Activated T-helper 1 cell treated with anti-CD3 and anti-CD28 coated beads, Interleukin-12 subunit alpha, Interleukin-12 subunit beta, Interleukin-2, Interleukin-4 antibody, amounts not matched to agents 30 ng/mL and 10 ng/mL and 1 ng/mL, durations not matched to agents 14 hours and 24 hours and 36 hours (primary cell): ENCODE measurements at places on chromosomes 7 and 10.
A peak's percentile ranks its signal among the peaks of the same experiment; 100 is the strongest.

- H3K27me3 ChIP-seq, result peaks cover 3% of the 10 kb centered on the region
- H3K36me3 ChIP-seq, result no peaks in the 10 kb centered on the region
- H3K4me3 ChIP-seq, result peak overlapping the region; percentile 6
Measured at GRCh38 chr7:94160719-94161435, 156.7 kb upstream of the BET1 start.

GRCh38 chr10:75814014-75814413 lies 382.6 kb downstream of the LRMDA start:
- DNase-seq, result no peak
- H3K27me3 ChIP-seq, result no peaks in the 10 kb centered on the region
- H3K36me3 ChIP-seq, result no peaks in the 10 kb centered on the region
- no peaks in the 10 kb centered on the region for H3K4me1 ChIP-seq
- H3K4me3 ChIP-seq, result no peak overlapping the region
- no peak overlapping the region for H3K27ac ChIP-seq

GRCh38 chr10:60414877-60415585 lies 25.4 kb upstream of the ANK3 start:
- peaks cover 4% of the 10 kb centered on the region for H3K36me3 ChIP-seq
- H3K27ac ChIP-seq, result no peak overlapping the region
- no peaks in the 10 kb centered on the region for H3K27me3 ChIP-seq
- peaks cover 6% of the 10 kb centered on the region for H3K4me1 ChIP-seq

DNA sequence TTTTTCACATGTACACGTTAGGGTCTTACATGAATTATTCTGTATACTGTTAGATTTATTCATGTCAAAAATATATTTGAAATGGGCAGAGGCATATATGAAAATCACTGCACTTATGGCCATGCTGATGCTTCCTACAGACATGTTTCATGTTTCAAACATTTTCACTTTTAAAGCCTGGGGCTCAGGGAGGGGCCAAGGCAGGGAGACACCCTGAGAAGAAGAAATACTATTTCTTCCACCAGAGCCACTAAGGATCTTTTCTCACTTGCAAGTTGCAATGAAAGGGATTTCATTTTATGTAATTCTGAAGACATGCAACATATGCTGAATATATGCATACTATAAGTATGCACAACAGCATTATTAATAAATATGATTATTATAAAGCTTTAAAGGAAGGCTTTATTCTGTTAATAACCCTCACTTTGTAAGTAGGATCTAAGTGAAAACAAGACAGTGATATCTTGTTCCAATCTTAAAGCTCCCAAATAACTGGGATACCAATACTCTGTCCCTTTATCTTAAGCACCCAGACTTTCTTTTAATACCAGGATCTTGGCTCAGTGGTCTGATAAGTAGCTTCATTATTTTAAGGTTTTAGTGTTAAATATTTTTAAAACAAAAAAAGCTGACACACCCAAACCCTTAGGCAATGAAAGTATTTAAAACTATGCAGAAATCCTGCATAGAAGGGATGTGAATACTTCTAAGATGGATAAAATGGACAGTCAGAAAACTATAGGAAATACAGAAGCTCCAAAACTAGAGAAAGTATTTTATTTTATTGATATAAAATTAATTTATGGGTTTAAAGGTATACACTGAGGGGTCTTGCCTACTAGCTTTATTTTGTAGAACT lies 148.0 kb downstream of the SNX13 start:
- peaks cover 6% of the 10 kb centered on the region for H3K36me3 ChIP-seq
- no peak overlapping the region for H3K4me3 ChIP-seq
- DNase-seq, result no peak
- no peak overlapping the region for H3K27ac ChIP-seq
- H3K27me3 ChIP-seq, result no peaks in the 10 kb centered on the region
